ENCODE measurements at places on chromosomes 5 and 9. TPM values are rescaled to one million over a fixed set of nuclear protein-coding genes. Genes with fewer than 3 reads are reported as not detected.

The CYSRT1 gene
- 0.42 TPM for total RNA-seq

The TXNDC8 gene
- total RNA-seq, result not detected

The GRIN1 gene
- not detected for total RNA-seq

The PIP5KL1 gene
- total RNA-seq, result 2.2 TPM

The TAF11L10 gene
- not detected for total RNA-seq

The ADAMTSL1 gene
- 3.4 TPM for total RNA-seq

The FAM78A gene
- 6.3 TPM for total RNA-seq

The BSPRY gene
- total RNA-seq, result 0.19 TPM

GRCh38 chr5:176810081-176810597 is at the start of gene UNC5A:
Gene UNC5A (plus strand): TSS chr5:176810559. CDS start chr5:176810751, 192 bp downstream.
- no peak for DNase-seq

- peak; percentile 82 for DNase-seq
Measured at GRCh38 chr5:586751-587285, 25.3 kb upstream of the CEP72 start.

GRCh38 chr5:71887680-71888079 is 168.6 kb downstream of the CARTPT start:
- DNase-seq, result no peak

- DNase-seq, result no peak
Measured at GRCh38 chr5:88861231-88861630, 21.8 kb downstream of the MEF2C start.

DNA sequence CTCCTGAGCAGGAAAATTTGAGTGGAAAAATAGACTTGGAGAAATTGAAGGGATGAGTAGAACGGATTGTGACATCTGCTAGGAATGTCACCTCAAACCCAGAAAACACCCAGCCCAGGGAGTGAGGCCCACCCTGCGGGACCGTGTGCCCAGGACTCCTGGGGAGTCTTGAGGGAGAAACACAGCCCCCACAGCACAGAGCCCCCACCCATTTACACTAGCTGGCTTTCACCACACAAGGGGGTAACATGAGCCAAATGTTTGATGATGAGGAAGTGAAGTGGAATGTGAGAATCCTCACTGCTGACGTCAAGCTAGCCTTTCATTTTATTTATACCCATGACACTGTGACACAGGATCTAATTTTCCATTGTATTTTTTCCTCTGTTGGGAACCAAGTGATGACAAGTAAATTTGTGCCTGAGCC is 42.8 kb upstream of the PDE8B start:
- DNase-seq, result no peak

- no peak for DNase-seq
Measured at GRCh38 chr5:73274881-73275663, 102.1 kb downstream of the TMEM174 start.

DNA sequence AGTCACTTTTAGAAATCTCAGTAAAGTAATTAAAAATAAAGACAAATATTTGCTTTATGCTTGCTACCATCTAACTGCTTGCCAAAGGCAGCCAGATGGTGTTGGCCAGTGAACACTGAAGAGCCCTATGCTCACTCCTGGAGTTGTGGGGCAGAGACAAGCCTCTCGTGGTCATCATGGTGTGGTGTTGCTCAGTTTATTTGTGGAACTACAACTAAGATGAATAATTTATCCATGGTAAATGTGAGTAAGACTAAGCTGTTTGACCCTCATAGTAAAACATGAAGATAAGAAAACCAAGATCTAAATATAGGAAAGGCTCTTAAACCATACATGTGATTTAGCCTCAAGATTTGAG is 100.7 kb downstream of the PDE8B start:
- no peak for DNase-seq

GRCh38 chr5:143515829-143516228 is 112.3 kb upstream of the NR3C1 start:
- no peak for DNase-seq

GRCh38 chr5:119032656-119033055 is 38.2 kb upstream of the DMXL1 start:
- DNase-seq, result no peak

DNA sequence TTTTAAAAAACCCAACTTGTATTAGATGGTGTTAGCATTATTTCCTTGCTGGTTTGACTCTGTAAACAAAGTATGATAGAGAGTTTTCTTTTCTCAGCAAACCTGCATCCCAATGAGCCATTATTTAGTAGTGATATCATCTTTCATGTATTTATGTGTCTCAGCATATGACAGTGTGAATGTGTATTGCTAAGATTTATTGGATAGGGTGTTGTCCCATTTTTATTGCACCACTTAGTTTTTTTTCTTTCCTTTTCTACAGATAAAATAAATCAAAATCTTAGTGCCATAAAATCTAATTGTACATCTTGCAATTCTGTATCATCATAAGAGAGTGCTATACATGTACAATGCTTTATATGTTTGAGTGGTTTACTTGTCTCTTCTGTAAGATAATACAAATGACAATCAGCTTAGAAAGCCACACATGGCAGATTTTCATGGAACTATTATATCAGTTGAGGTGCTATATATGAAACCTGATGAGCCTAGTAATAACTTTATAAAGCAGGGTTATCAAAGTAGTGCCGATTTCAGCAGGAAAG is 149.2 kb upstream of the CYLC2 start:
- DNase-seq, result no peak

GRCh38 chr5:82465235-82465634 is 187.1 kb upstream of the RPS23 start:
- DNase-seq, result no peak

DNA sequence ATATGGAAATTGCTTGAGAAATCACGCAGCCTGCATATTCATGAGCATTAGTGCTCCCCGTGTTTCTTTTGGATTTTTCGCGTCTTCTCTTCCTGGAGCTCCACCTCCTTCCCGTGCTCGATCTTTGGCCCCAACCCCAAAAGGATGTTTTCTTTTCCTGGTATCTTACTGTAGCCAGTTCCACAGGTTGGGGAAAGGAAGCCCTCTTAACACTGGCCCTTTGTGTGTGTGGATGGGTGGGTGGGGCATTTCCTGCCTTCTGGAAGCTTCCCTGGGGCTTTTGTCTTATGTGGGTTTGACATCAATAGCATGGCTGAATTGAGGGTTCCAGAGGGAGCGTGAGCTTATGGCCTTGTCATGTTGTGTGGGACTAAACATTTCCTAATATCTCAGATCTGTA is 21.9 kb downstream of the STXBP1 start:
- no peak for DNase-seq

DNA sequence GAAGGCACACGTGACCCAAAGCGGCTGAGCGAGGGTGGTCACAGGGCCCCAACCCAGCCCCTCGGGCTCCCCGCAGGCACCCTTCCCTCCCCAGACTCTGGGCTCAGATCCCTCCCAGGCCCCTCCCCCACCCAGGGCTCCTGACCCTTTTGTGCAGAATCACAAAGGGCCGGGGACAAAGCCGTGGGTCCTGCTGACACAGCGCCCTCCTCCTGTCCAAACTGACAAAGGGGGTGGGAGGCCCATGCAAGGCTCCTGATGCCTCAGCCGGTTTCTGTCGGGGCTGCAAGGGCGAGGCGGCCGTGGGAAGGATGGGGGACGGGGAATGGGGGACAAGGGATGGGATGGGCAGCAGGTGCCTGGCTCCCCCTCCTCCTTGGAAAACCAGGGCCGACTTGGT is 43.5 kb upstream of the UBAC1 start:
- DNase-seq, result no peak

- peak; percentile 22 for DNase-seq
Measured at GRCh38 chr9:87682085-87682484, 43.8 kb upstream of the CTSL start.

DNA sequence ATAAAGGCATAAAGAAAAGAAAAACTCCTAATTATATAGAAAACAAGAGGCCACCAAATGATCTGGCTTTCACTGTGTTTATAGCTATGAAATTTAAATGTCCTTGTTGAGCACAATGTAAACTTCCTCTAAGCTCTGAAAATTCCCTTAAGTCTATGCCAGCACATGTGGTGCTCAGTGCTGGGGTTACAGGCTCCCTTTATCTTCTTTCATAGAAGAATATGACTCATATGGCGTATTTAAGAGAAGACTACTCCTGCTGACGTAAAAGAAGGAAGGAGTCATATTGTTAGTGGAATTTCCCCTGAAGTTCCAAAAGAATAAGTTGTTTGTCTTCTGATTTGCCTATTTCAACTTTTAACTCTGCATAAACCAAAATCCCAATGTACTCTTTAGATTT is 30.4 kb downstream of the RNF145 start:
- DNase-seq, result no peak

DNA sequence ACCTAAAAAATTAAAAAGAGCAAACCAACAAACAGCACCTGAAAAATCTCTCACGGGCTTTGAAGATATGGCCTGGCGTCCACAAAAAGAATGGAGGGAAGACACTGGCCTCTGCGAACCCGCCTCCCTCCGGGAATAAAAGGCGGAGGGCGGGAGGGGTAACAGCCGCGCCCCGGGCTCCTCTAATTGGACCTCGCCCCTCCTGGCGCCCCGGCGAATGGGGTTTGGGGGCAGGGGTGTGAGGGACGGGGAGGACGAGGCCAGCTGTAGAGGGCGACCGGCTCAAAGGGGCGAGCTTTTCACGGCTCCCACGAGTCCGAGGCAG is 753 bp downstream of the FANCC start:
- no peak for DNase-seq

GRCh38 chr9:136685790-136686533 is 1.3 kb downstream of the AGPAT2 start:
- no peak for DNase-seq

- DNase-seq, result no peak
Measured at GRCh38 chr9:136671646-136672430, 9.1 kb downstream of the EGFL7 start.

DNA sequence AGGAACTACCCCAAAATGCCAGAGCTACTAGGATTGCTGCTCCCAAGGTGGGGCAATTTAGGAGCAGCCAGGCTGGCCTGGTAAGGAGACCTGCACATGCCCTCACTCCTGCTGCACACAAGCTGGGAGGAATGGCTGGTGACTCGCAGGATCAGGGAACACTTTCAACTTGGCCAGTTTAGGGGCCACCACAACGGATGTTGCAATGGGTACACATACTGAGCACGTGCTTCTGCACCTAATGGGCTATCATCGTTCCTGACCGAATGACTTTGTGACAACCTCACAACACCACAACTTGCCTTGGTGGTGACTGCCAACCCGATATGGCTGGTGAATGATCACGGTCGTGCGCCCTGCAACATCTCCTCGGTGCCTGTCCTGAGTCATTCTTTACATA is 172.0 kb downstream of the ROR2 start:
- DNase-seq, result peak; percentile 77

DNA sequence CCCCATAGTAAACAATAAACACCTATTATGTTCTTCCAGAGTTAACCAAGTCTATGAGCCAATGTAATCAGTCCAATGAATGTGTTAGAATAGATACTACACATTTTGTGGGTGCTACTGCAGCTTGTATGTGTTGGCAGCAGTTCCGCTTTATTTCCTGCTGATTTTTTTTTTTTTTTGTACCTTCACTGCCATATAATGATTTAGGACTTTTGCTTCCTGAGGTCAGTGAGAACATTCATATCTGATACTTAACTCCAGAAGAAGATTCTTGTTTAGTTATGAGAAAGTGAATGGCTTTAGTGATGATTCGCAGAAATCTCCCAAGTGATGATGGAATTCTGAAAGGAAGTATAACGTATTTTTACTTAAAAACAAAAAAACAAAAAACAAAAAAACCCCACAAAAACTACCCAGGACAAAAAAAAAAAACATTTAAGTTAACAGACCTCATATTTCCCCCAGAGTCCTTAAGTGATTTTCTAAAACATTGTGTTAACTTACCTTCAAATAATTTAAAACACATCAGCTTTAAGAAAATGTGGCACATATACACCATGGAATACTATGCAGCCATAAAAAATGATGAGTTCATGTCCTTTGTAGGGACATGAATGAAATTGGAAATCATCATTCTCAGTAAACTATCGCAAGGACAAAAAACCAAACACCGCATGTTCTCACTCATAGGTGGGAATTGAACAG is 24.7 kb upstream of the LMNB1 start:
- no peak for DNase-seq

- no peak for DNase-seq
Measured at GRCh38 chr5:143525176-143525575, 121.7 kb upstream of the NR3C1 start.

DNA sequence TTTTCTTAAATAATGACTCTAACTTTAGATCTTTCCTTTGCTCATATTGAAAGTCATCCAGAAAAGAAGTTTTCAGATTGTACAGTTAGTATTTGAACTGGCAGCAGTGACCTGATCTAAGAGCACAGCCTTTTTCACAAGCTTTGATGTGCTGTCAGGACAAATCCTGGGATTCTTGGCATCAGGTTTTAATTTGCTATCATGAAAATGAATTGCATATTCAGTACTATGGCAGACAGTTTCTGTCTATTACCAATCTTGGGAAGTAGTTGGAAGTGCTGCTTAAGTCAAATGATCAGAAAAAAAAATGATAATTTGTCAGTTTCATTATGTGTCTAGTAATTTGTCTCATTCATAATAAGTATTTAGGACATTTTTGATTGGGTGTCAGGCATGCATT is 925.6 kb upstream of the ARRDC3 start:
- DNase-seq, result no peak

- no peak for DNase-seq
Measured at GRCh38 chr5:58751222-58751837, 168.5 kb downstream of the RAB3C start.

DNA sequence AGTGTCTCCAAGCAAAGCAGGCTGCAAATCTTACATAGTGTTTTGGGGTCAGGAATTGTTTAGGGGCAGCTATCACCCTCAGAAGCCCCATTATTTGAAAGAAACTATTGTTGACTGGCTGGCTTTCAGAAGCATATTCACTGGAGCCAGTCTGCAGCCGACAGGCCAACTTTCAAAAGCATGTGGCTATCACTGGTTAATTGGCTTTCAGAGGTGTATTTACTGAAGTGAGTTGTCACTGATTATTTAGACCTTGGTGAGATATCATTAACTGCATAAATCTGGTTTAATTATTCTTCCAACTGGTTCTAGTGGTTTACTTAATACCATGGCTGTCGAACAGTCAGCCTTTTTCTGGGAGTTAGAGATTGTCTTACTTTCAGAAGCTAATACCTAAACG is 247.0 kb downstream of the CWC27 start:
- no peak for DNase-seq

- DNase-seq, result no peak
Measured at GRCh38 chr9:11011696-11012095, 398.9 kb upstream of the PTPRD start.

GRCh38 chr5:175821790-175822211 is 49.6 kb upstream of the CPLX2 start:
- no peak for DNase-seq

- no peak for DNase-seq
Measured at GRCh38 chr5:122156724-122157325, 27.5 kb downstream of the ZNF474 start.
